Spleen (tissue), 13 donors: ENCODE measurements at places on chromosomes 7 and 10. TPM values are rescaled to one million over a fixed set of nuclear protein-coding genes. Genes with fewer than 3 reads are reported as not detected.

The KIN gene
- 11.6 TPM for total RNA-seq

The NEUROG3 gene
- not detected for total RNA-seq

The TUBB8 gene
- 0.60 TPM for total RNA-seq

The JAZF1 gene
- 29.6 TPM for total RNA-seq

The C10orf105 gene
- total RNA-seq = 1.4 TPM

The TMEM26 gene
- total RNA-seq = 20.3 TPM

The PRSS37 gene
- total RNA-seq = not detected

The SEMA3E gene
- not detected for total RNA-seq

The PDE6C gene
- not detected for total RNA-seq

The CALML5 gene
- total RNA-seq = not detected

The DEPP1 gene
- total RNA-seq = 15.0 TPM

The NRCAM gene
- total RNA-seq = 12.5 TPM

The PDZD8 gene
- 27.3 TPM for total RNA-seq

The TMEM178B gene
- total RNA-seq = 2.6 TPM

The FKBP6 gene
- total RNA-seq = not detected

The SUPV3L1 gene
- 28.5 TPM for total RNA-seq

The PTF1A gene
- total RNA-seq = not detected

The NPTX2 gene
- 38.4 TPM for total RNA-seq

The STAG3 gene
- total RNA-seq = 43.3 TPM

The GBX1 gene
- total RNA-seq = not detected

The PRLHR gene
- total RNA-seq = not detected

The PRF1 gene
- 56.8 TPM for total RNA-seq

The ZNF485 gene
- 5.3 TPM for total RNA-seq

The CALHM2 gene
- total RNA-seq = 62.6 TPM

The NPC1L1 gene
- not detected for total RNA-seq

The OR6V1 gene
- total RNA-seq = not detected

The MBL2 gene
- total RNA-seq = not detected

The CALCR gene
- total RNA-seq = not detected

The ZNF804B gene
- not detected for total RNA-seq

The LRRC4 gene
- total RNA-seq = 26.7 TPM
